ENCODE measurements at places on chromosomes 7 and 10. TPM values are rescaled to one million over a fixed set of nuclear protein-coding genes. Genes with fewer than 3 reads are reported as not detected.

MEIG1 gene
- total RNA-seq = 1.1 TPM

GRCh38 chr7:139762886-139763285, 14.9 kb downstream of the HIPK2 start:
- H3K27ac ChIP-seq = no peak overlapping the region
- no peak for DNase-seq
- no peak overlapping the region for H3K4me3 ChIP-seq
- H3K4me1 ChIP-seq = peaks cover 59% of the 10 kb centered on the region
- peaks cover 10% of the 10 kb centered on the region for H3K36me3 ChIP-seq

- H3K4me1 ChIP-seq = no peaks in the 10 kb centered on the region
- no peak for DNase-seq
- H3K36me3 ChIP-seq = no peaks in the 10 kb centered on the region
- H3K4me3 ChIP-seq = no peak overlapping the region
- no peak overlapping the region for H3K27ac ChIP-seq
Observed at GRCh38 chr7:120320218-120320961, 47.4 kb downstream of the KCND2 start.

GRCh38 chr10:44253769-44254462, 131.0 kb downstream of the CXCL12 start:
- H3K4me3 ChIP-seq = no peak overlapping the region
- H3K27ac ChIP-seq = no peak overlapping the region
- H3K36me3 ChIP-seq = no peaks in the 10 kb centered on the region
- no peak for DNase-seq
- no peaks in the 10 kb centered on the region for H3K4me1 ChIP-seq
